ENCODE measurements at places on chromosomes 2 and 18.
A peak's percentile ranks its signal among the peaks of the same experiment; 100 is the strongest.

DNA sequence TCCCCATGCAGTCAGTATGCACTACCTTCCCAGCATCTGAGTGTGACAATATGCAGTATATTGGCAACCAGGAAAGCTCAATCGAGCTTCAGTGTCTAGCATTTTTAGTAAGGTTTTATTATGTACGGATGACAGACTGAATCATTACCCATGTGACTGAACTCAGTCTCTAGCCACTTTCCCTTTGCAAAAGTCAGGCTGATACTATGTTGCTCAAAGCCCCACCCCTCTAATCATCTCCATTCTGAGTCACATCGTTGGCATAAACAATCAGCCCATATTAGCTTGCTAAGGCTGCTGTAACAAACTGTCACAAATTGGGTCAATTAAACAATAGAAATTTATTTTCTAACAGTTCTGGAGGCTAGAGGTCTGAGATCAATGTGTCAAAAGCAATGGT is 25.8 kb upstream of the SRD5A2 start:
- DNase-seq, result no peak

GRCh38 chr18:26575865-26576217 is 27.5 kb upstream of the KCTD1 start:
- DNase-seq, result no peak

DNA sequence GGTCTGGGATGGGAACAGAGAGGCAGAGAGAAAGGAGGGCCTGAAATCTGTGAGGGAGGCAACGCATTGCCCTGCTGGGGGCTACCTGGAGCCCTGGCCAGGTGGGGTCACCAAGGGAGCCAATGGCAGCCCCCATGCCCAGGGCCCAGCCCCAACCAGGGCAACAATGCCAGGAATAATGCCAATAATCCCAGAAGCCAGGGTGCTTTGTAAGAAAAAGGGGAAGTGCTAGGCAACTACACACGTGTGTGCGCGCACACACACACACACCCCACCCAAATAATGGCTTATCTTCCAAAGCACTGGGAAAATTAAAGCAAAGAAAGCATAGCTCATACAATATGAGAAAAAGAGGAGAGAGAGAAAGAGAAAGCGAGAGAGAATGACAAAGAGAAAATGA is 7.0 kb upstream of the CLEC4F start:
- no peak for DNase-seq

DNA sequence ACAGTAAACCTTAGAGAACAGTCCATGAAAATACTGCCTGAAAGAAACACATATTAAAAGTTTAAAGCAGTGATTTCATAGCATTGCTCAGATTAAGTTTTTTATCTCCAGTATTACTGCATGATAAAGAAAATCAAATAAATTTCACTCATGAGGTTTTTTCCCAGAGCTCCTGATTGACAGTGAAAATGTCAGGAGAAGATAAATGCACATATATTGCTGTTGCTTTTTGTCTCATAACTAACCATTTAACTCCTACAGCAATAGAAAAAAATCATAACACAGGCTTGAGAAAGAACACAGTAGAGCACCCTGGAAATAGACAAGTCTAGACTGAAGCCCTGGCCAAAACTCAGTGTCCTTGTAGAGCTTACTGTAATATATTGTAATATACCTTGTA is 391.0 kb downstream of the TMX3 start:
- DNase-seq, result no peak

GRCh38 chr2:224036731-224037361 is 2.2 kb downstream of the SERPINE2 start:
- DNase-seq, result no peak

DNA sequence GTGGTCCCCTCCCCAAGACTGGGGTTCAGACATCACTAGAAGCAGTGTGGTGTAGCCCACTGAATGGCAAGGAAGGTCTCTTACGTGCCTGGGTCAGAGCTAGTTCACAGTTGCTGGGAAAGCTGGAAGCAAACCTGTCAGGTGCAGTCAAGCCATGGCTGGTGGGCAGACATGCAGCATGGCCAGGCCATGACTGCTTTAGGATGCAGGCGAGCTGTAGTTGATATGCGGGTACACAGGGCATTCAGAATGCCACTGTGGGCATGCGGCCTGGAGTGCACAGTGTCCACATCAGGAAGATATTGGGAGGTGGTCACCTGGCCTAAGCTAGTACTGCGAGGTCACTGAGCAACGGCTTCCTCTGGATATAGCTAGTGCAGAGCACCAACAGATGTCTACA is 11.8 kb upstream of the SLC9A4 start:
- no peak for DNase-seq

DNA sequence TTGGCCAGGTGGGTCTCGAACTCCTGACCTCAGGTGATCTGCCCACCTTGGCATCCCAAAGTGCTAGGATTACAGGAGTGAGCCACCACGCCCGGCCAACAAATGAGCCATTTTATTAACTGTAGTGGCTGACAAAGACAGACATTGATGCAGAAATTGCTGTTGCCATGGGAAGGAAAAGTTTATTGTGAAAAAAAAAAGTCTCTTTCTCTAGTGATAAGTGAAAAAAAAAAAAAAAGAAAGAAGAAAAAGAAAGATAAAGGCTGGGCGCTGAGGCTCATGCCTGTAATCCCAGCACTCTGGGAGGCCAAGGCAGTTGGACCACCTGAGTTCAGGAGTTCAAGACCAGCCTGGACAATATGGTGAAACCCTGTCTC is 39.8 kb upstream of the RAB1A start:
- no peak for DNase-seq

DNA sequence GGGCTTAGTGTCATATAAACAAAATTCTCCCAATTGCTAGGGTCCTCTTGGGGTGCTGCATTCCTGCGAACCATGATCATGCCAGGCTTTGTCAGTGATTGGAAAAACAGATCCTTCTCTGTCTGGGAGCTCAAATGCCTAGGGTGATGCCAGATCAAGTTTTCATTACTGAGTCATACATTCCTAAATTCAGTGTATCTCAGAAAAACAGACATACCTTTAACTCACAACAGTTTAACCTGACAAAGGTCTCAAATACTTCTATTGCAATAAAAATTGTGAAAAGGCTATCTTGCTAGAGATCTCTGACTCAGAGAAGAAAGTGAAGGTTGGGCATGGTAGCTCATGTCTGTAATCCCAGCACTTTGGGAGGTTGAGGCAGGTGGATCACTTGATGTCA is 86.9 kb downstream of the SH3YL1 start:
- no peak for DNase-seq

GRCh38 chr2:62795341-62795740 is 89.8 kb downstream of the EHBP1 start:
- DNase-seq, result no peak

- no peak for DNase-seq
Measured at GRCh38 chr2:147636238-147636882, 208.5 kb upstream of the ACVR2A start.

DNA sequence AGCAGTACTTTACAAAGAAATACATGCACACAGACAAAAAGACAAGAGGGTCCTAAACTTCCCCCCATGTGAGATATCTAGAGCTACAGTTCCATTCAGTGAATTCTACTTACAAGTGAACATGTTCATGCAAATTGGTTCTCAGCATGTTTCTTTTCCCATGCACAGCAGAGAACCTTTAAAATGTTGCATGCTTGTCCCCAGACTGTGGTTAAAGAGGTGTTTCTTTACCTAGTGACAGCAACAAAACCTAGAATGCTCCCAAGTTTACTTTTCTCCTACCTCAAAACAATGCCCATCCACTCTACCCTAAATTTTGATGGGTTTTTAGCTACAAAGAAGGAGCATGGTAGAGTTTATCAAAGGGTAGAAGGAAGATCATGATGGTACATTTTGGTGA is 43.7 kb downstream of the FN1 start:
- DNase-seq, result no peak

DNA sequence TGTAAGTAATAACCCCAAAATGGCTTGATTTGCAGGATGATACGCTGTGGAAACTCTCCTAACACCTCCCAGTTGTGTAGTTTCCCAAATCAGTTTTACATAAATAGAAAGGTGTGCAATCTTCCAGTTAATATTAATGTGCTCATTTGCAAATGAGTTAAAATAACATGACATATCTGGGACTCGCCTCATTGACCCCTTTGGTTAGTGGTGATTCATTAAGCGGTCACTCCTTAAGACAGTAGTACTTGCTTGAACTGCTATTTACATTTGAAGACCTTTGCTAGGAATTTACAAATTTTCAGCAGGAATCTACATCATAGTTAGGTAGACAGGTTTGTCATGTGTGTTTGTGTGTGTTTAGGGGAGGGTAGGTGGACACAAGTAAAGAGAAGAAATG is 1367.7 kb upstream of the CELF4 start:
- DNase-seq, result no peak

GRCh38 chr18:38028946-38029345 is 463.3 kb upstream of the CELF4 start:
- no peak for DNase-seq

- no peak for DNase-seq
Measured at GRCh38 chr2:111923276-111923804, 24.9 kb downstream of the MERTK start.

GRCh38 chr18:10354241-10354811 is 100.1 kb upstream of the APCDD1 start:
- DNase-seq, result no peak

- no peak for DNase-seq
Measured at GRCh38 chr2:217972490-217972889, 30.3 kb downstream of the TNS1 start.

GRCh38 chr2:120531365-120531764 is 185.4 kb downstream of the INHBB start:
- DNase-seq, result no peak

DNA sequence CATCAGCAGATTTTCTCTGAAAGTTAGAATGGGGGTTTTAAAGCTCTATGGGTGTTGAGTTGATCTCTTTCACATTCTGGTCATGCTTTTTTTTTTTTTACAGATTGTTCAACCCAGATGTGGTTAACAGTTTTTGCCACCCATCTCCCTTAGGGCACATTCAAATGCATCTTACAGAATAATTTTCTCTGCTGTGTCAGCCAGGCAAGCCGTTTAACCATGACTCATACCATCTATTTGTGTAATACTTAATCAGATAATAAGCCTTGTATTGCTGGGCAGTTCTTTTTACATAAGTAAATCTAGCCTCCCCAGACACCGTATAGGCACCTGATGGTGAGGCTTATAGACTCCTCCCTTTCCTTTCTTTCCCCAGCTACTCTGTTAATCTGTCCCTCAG is 62.0 kb downstream of the TGIF1 start:
- no peak for DNase-seq

- no peak for DNase-seq
Measured at GRCh38 chr2:197007716-197008628, 81.5 kb upstream of the PGAP1 start.

- no peak for DNase-seq
Measured at GRCh38 chr2:67453310-67453709, 56.2 kb downstream of the ETAA1 start.

- no peak for DNase-seq
Measured at GRCh38 chr2:215241791-215242305, 70.0 kb upstream of the ATIC start.

GRCh38 chr2:60094450-60094929 is 459.0 kb downstream of the BCL11A start:
- DNase-seq, result no peak

- DNase-seq, result no peak
Measured at GRCh38 chr2:60490441-60490840, 63.0 kb downstream of the BCL11A start.

DNA sequence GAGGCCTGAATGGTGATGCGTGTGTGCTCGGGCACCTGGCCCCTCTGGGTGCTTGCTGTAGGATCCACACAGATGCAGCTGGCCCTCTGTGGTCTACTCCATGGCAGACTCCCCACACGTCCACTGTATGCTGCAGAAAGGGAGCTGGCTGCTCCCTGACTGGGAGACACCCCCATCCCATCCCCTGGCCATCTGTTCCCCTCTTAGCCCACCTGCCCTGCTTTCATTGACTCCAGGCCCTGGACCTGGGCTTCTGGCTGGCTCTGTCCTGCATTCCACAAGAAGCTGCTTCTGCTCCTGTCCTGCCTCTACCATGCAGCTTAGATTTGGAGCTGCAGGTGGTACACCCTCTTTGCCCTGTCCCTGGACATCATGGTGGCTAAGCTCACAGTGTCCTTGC is 80.1 kb downstream of the FHOD3 start:
- no peak for DNase-seq

GRCh38 chr2:47785986-47786385 is 3.0 kb downstream of the MSH6 start:
- no peak for DNase-seq

- no peak for DNase-seq
Measured at GRCh38 chr18:48172226-48173006, 236.8 kb downstream of the ZBTB7C start.

DNA sequence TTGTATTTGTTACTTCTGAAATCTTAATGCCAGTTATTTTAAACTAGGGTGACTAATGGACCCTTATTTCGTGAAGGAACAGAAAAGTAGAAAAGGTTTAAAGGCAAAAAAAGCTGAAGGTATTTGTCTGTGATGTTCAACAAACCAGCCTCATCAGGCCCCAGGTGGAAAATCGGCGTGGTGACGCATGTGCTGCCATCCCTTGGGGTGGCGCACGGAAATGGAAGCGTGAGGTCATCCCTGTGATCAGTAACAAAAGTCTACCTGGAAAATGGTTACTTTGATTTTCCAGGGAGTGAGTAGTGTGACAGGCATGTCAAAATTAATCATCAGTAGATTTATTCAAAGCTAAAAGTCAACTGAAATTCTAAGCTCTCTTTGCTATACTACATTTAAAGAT is 313.2 kb downstream of the GBX2 start:
- no peak for DNase-seq

DNA sequence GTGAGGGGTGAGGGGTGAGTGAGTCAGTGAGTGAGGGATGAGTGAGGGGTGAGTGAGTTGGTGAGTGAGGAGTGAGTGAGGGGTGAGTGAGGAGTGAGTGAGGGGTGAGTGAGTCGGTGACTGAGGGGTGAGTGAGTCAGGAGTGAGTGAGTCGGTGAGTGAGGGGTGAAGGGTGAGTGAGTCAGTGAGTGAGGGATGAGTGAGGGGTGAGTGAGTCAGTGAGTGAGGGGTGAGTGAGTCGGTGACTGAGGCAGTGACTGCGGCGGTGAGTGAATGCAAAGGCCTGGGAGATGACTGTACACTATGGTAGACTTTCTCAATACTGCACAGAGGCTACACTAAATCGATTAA is 16.6 kb downstream of the THAP4 start:
- DNase-seq, result peak; percentile 17

- DNase-seq, result no peak
Measured at GRCh38 chr2:1673160-1673944, 71.0 kb downstream of the PXDN start.

- DNase-seq, result no peak
Measured at GRCh38 chr2:209519906-209520305, 96.1 kb downstream of the MAP2 start.

GRCh38 chr2:186575856-186576255 is 14.0 kb upstream of the ITGAV start:
- no peak for DNase-seq

Measured in stimulated activated CD4-positive, alpha-beta T cell treated with anti-CD3 and anti-CD28 coated beads, TNF-alpha, amount 100 ng/mL, for 1 hour (primary cell).